ENCODE measurements at places on chromosomes 7 and 10.

DNA sequence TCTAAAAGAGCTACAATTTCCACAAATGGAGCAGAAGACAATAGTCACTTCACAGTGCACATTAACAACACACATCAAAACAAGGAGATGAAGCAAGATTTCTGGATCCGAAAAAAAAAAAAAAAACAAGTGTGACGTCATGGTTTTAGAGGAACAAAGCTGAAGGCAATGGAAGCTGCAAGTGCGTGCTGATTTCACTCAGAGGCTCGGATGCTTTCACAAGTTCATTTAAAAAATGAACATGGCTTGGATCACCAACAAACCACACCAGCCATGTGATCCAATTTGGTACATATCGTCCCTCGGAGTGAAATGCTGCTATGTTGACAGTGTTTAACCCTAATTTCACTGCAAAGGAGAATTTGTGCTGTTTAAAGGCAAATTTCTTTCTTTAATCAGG, 337.0 kb upstream of the PRKCQ start:
- DNase-seq: no peak

DNA sequence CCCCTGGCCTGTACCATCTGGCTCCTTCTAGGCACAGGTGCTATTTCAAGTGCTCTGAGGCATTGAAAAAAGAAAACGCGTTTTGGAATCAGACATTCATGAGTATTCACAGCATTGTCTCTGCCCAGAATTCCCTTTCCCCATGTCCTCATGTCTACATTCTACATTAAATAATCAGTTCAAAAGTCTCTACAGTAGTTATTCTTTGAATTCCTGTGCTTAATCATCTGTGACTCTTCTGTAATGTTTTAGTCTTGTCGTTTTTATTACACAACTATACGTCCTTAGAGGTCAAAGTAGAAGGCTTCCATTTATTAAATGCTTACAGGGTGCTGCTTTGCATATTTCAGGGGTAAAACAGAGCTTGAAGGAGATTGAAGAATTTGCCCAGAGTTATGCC, 95.7 kb downstream of the BICC1 start:
- no peak for DNase-seq

DNA sequence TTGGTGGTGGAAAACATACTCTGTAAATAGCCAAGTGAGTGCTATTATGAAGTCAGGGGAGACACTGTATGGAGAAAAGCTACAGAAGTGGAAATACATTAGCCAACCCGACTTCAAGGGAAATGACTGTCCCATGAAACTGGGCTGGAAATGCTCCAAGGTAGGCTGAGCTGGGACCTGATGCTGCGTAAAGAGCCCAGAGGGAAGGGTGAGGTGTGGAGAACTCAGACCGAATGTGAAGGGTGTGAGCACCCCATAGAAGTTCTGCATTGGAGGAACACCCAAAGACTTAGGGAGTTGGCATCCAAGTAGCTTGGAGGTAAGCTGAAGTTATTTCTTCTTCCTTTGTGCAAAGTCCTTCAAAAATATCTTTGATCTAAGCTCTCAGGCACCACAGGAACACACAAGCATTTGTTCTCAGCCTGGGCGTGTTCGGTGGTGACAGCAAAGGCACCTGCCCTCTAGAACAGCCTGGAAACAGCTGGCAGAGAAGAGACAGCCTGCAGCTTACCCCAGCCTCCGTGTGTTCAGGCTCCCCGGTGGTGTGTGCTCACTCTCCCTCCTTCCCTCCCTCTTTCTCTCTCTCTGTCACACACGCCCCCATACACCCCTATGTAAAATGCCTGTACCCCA, 19.1 kb upstream of the GJD4 start:
- DNase-seq: no peak

GRCh38 chr7:26556061-26556881, 264.6 kb downstream of the SNX10 start:
- DNase-seq: no peak

- DNase-seq: no peak
These were observed 173.2 kb downstream of the SEMA3A start for GRCh38 chr7:84021292-84021908.

- DNase-seq: no peak
These were observed 6.0 kb upstream of the TRPV6 start for GRCh38 chr7:142891490-142892082.

DNA sequence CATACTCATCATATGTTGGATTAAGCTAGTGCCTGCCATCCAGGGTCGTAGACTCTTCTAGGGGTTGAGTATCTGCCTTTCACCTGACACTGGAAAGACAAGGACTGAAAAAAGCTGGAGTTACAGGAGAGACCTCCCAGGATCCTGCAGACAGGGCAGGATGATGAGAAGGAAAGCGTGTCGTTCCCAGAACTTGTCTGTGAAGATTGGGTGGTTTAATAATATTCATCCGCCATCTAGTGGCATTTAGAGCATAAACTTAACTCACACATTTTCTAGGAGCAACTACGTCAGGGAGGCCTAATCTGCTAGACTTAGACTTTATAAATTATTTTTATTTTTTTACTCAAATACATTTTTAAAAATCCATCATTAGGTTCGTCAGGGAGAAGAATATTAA, 59.6 kb downstream of the ADRB1 start:
- no peak for DNase-seq

GRCh38 chr10:124672181-124672638, 72.0 kb downstream of the FAM53B start:
- no peak for DNase-seq

DNA sequence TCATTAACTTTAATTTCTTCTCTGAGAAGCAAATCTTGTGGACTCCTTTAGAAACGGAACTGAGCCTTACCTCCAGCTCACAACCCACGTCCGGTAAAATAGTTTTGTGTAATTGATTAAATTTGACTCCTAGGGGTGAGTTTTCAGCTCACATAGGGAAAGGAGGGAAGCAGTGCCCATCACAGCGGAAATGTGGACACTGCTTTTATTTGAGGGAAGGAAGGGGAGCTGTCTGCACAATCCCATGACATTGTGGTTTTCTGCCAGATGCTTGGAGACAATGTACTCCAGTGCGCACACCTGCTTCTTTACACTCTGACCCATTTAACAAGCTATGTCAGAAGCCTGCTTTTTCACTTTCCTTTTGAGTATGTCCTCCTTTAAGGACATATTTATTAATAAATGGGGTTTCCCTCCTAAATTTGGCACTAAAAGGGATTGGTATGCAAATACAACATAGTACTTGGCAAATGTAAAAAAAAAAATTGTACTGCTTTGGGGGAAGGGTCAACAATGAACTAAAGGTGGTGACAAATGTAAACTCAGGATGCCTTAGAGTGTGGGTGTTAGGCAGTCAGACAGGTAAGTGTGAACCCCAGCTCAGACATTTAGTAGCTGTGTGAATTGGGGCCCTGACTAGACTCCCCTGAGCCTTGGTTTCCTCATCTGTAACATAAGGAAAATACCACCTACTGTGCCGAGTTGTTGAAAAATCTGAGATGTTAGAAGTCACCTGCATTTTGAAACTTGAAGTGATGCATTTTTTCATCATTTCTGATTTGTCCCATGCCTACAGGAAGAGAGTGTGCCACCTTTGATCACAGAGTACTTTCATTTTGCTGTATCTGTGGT, 90.2 kb upstream of the KLF6 start:
- no peak for DNase-seq

DNA sequence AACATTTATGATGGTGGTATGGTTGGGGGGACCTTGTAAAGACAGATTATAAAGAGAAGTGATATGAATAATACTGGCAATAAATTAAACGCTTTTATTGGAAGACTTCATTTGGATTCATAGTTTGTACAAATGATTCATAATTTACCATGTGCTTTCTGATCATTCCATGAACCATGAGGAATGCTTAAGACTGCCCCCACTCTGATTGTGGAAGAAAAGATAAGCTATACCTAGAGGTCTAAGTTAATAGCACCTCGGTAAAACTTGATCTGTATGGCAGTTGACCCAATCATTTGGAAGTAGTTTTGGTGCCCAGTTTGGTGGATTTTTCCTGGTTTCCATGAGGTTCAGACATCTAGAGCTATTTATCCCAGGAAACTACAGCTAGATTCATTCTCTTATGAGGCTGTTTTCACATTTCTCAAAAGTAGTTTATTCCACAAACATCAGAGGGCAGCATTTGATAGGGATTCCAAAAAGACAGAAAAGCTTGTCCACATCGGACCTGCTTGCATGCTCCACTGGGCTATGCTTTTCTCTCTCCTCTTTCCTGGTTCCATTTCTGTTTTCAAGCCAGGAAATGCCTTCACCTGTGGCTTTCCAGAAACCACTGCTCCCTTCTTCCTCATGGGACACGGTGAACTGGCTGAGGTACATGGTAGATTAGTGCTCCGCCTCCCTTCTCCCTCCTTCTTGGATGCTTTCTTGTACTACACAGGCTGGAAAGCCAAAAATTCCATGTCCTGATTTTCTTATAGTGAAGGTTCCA, 29.2 kb downstream of the TFAM start:
- no peak for DNase-seq

DNA sequence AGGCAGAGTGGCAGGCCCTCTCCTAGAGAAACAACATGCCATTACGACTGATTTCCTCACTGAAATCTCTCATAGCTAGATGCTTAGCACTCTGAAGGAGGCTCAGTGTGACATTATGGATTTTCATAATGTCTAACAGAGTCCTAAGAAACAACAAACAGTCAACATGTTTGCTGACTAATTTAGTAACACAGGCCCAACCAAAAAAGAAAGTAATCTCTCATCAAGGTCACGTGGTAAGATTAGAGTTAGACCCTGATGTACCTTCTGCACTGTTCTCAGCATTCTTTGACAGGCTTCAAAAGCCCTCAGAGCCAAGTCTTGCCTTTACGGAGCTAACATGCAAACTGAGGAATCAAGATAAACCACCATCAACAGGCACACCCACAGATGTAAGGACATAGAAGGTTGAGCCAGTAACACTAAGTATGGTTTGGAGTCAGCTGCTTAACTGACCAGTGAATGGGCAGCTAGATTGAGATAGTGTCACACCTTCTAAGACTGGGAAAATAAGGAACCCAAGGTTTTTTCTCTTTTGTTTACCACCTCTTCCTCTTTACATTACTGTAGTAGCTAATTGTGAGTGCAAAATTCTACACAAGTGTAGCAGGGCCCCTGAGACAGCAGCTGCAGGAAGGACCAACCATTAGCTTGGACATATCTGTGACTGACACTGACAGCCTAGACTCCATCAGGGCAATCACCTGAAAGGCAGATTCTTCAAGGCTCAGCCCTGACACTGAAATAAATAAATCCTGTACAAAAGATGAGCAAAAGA, 15.3 kb upstream of the KCNIP2 start:
- DNase-seq: no peak

DNA sequence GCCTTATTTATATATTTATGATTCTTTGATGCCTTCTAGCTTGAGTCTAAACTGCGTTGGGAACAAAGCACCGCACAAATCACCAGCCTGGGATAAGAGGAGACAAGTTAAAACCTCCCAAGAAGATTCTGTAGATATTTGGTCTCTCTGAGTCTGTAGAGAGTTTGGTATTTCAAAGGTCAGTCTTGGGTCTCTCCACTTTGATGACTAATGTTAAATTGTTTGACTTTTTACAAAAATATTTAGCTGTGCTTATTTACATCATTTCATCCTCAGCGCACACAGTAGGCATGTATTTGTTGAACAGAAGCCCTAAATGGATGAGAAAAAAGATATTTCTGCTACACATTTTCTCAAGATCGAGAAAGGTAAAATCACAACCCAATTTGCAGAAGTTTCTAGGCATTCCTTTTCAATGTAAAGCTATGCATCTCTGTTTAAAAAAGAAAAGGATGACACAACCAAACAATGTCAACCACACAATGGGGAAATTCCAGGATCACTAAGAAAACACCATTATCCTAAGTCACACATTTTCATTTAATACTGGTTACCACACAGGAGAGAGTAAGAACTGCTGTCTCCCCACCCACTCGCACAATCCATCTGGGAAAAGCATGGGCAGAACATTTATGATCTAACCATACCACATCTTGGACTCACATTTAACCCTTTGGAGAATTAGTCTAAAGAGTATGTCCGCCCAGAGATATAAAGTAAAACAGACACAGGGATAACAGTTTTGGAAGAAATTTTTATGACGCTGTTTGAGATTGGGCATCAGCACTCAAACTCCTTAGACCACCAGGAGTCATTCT, 4.4 kb downstream of the CDK6 start:
- DNase-seq: no peak

GRCh38 chr7:143901332-143901667, 676 bp downstream of the TCAF1 start:
- DNase-seq: no peak

- no peak for DNase-seq
These were observed 242.2 kb downstream of the RAB11FIP2 start for GRCh38 chr10:117804470-117805011.

- no peak for DNase-seq
These were observed 132.5 kb downstream of the NRP1 start for GRCh38 chr10:33201971-33202370.

DNA sequence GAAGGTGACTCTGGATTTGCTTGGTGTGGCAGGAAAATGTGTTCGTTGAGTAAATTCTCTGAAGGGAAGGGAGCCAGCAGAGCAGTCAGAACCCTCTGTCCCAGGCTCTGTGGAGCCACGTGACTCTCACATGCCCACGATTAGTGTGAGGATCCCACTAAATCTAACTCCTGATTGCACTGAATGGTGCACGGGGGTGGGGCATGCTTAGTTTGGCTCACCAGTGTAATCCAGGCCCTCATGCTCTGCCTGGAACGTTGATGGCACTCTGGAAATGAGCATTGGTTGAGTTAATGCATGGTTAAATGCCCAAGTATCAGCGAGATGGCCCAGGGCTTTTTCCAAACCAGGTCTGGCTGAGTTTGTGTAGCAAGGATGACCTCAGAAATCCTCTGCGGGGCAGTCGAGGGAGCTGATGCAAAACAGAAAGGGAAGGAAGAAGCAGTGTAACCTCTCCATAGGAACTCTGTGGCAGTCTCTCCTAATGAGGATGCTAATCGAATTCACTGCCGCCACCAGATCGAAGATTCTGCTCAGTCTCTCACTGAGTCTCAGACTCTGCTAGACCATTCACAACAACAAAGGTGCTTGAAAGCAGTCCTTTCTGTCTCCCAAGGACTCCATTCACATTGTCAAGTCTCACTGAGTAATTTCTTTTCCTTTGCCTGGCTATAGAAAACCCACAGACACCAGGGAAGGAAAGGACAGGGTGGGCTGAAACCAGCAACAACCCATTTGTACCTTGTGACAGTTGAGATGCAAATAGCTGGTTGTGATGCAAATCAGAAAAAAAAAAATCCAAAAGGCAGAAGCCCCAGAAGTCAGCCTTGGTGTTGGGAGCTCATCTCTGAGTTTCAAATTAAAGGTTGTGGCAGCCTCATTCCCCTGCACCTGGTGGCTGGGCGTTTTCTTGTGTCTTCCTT, 98.1 kb downstream of the C10orf105 start:
- DNase-seq: no peak

DNA sequence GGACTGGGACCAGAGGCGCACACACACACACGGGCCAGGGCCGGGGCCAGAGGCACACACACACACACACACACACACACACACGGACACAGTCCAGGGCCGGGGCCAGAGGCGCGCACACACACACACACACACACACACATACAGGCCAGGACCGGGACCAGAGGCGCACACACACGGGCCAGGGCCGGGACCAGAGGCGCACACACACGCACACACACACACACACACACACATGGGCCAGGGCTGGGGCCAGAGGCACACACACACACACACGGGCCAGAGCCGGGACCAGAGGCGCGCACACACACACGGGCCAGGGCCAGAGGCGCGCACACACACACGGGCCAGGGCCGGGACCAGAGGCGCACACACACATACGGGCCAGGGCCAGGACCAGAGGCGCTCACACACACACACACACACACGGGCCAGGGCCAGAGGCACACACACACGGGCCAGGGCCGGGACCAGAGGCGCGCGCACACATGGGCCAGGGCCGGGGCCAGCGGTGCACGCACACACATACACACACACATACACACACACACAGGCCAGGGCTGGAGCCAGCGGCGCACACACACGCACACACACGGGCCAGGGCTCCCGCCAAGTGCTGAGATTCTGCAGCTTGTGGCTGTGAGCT, 268.8 kb downstream of the ELFN1 start:
- DNase-seq: no peak
